Mesendoderm (in vitro differentiated cells): ENCODE measurements at places on chromosomes 1 and 21.

- peak; percentile 29 for DNase-seq
Measured at GRCh38 chr1:200693327-200693726, 23.6 kb upstream of the DDX59 start.

- no peak for DNase-seq
Measured at GRCh38 chr1:214664651-214665433, 61.8 kb downstream of the CENPF start.

GRCh38 chr21:33042812-33043211 lies 17.1 kb downstream of the OLIG2 start:
- no peak for DNase-seq

- no peak for DNase-seq
Measured at GRCh38 chr1:5661196-5662085, 330.8 kb downstream of the NPHP4 start.

DNA sequence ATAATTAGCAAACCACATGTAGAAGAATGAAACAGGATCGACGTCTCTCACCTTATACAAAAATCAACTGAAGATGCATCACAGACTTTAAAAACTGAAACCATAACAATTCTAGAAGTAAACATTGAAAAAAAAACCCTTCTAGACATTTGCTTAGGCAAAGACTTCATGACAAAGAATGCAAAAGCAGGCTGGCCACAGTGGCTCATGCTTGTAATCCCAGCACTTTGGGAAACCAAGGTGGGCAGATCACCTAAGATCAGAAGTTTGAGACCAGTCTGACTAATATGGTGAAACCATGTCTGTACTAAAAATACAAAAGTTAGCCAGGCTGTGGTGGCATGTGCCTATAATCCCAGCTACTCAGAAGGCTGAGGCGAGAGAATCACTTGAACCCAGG lies 1351.7 kb downstream of the MRPL39 start:
- DNase-seq, result no peak

- no peak for DNase-seq
Measured at GRCh38 chr1:1490633-1491230, 19.2 kb downstream of the ATAD3B start.

DNA sequence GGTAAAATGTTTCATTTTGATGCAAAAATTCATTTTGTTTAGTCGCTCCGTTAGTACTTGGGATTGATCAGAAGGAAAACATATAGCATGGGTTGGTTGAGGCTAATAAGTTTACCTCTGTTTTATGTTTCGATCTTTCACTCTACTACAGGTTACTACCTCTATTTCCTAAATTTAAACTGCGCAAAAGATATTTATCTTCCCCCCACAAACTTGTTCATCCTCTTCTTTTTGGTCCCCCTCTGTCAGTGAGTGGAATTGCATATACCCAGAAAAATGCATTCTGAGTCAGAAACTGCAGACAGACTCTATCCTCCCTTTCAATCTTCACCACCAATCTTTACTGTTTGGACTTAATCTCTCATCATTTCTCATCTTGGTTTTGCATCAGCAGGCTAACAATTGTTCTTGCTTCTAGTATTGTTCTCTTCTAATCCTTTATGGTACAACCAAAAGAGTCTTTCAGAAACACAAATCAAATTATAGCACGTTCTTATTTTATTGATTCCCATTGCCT lies 316.0 kb upstream of the ADGRL4 start:
- no peak for DNase-seq

- no peak for DNase-seq
Measured at GRCh38 chr1:174405219-174405618, 42.5 kb upstream of the GPR52 start.

- DNase-seq, result no peak
Measured at GRCh38 chr1:9031484-9032259, 5.4 kb upstream of the SLC2A7 start.

GRCh38 chr1:4461726-4462290 lies 192.6 kb upstream of the AJAP1 start:
- no peak for DNase-seq

DNA sequence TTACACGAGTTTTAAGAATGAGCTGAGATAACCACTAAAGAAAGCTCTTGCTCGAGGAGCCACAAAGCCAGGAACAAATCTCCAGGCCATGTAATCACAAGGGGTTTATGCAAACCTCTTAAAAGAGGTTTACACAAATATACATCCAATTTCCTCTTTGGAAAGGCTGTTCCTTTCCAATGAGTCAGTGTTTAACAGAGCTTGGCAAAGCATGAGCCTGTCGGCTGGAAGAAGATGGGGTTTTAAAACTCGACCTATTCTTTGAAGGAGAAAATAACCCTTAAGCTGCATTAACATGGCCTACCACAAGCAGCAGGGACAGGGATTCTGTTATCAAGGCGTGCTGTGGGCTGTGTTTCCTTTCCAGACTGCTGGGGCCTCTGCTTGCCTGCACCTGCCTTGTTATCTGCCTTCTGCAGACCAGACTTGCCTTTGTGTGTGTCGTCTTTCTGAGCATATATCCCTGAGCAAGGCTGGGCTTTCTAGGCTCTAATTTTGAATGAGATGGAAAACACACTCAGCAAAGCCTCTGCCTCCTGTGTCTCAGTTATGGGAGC lies 40.6 kb upstream of the CYP2J2 start:
- peak; percentile 34 for DNase-seq

DNA sequence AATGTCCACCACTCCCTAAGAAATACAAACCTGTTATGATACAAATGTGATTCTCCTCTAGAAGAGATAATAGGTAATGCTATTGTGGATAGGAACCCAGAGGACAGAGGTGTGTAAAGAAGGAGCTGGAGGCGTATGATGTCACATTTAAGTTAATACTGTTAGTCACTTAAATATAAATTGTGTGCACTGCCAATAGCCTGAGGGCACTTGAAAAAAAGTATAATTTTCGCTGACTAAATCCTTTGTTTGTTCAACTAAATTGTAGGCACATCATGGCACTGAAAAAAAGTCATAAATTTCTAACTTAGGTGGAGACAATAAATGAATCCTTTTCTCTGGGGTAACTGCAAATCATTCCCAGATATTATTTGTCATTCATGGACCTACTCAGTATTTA lies 4.4 kb downstream of the RCSD1 start:
- no peak for DNase-seq

- DNase-seq, result no peak
Measured at GRCh38 chr1:183891158-183891856, 86.4 kb downstream of the RGL1 start.

- DNase-seq, result peak; percentile 1
Measured at GRCh38 chr1:189499736-189500135, 977.9 kb downstream of the BRINP3 start.

- DNase-seq, result no peak
Measured at GRCh38 chr1:234355782-234356510, 17.3 kb upstream of the COA6 start.

- no peak for DNase-seq
Measured at GRCh38 chr1:219460896-219461815, 151.7 kb downstream of the ZC3H11B start.

- no peak for DNase-seq
Measured at GRCh38 chr1:197137322-197137721, 9.1 kb downstream of the ASPM start.

DNA sequence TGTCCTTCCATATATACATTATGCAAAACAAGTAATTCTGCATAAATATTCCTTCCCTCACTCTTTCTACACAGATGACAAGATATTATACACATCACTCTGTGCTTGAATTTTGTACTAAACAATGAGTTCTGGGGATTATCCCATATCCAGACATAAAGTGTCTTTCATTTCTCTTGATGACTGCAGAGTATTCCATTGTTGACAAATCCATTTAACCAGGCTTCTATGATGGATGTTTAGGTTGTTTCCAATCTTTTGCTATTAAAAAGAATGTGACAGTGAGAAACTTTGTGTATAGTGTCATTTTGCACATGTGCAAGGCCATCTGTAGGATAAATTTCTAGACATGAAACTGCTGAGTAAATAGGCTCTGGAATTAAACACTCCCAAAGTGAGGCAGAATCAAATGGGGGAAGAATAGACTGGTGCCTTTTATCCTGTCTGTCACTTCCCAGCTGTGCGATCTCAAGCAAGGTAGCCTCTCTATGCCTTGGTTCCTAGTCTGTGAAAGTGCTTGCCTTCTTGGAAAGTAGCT lies 29.9 kb upstream of the ATP2B4 start:
- DNase-seq, result no peak

DNA sequence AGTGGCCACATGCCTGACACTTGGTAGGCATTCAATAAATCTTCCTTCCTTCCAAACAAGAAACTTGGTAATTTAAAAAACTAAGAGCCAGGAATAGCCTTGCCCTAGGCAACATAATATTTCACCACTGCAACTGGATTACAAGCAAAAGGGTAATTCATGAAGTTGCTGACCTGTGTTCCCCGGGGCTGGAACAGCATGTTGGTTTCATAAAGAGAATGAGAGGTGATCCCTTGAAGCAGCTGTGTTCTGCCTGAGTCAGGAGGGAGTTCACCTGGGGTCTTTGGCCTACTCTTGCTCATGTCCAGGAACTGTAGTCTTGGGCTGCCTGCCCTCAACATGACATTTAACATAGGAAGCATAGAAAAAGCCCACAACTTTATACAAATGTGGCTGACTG lies 329.0 kb upstream of the DAB1 start:
- no peak for DNase-seq

DNA sequence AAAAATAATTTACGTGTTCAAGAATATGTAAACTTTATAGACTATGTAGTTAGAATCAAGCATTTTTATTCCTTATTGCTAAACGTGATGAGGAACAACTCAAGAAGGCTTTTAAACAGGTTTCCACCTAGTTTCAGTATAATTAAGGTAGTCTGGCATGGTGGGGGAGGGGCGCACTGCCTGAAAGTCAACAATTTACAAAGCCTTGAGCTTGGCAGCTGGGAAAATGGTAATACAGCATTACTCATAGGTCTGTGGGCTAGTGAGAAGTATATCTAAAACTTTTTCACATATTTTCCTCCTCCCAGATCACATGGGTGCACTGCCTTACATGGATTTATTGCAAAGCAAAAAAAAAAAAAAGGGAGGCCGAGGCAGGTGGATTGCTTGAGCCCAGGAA lies 75.2 kb downstream of the EVI5 start:
- peak; percentile 45 for DNase-seq

DNA sequence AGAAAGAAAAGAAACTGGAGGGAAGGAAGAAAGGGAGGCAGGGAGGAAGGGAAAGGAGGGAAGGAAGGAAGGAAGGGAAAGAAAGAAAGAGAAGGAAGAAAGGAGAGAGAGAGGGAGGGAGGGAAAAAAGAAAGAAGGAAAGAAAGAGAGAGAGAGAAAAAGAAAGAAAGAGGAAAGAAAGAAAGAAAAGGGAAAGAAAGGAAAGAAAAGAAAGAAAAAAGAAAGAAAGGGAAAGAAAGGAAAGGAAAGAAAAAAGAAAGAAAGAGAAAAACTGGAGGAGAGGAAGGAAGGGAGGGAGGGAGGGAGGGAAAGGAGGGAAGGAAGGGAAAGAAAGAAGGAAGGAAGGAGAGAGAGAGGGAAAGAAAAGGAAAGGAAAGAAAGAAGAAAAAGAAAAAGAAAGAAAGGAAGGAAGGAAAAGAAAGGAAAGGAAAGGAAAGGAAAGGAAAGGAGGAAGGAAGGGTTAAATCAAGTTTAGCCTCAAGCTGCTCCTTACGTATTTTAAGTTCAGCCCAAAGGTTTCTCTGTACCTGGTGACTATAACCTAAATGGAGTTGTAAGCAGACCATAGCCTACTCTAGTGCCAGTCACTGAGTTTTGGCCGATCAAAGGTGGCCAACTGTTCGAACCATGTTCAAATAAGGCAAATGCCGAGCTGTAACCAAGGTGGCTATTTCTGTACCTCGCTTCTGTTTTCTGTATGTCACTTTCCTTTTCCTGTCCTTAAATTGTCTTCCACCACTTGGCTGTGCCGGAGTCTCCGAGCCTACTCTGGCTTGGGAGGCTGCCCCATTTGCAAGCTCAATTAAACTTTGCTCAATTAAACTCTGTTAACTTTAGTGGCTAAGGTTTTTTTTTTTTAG lies 37.8 kb upstream of the TMPRSS2 start:
- no peak for DNase-seq

GRCh38 chr1:213326281-213327016 lies 275.4 kb downstream of the RPS6KC1 start:
- no peak for DNase-seq

- DNase-seq, result no peak
Measured at GRCh38 chr1:56034222-56034621, 545.1 kb downstream of the PLPP3 start.

- no peak for DNase-seq
Measured at GRCh38 chr1:46064708-46065107, 67.7 kb downstream of the PIK3R3 start.

GRCh38 chr1:199867601-199868000 lies 159.9 kb upstream of the NR5A2 start:
- DNase-seq, result peak; percentile 21

DNA sequence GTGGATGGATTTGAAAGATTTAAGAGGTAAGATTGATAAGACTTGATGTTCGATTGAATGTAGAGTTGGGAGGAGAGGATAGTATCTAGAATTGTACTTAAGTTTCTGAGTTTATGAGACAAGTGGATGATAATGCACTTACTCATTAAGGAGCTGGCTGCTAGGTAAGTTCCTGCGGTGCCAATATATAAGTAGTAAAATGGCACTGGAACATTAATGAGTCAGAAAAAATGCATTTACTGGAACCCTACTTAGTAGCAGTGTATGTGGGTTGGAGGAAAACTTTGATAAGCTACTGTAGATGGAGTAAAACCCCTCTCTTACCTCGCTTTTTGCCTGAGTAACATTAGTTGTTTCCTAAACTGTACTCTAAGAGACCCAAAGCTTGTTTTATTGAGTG lies 68.2 kb downstream of the ZFYVE9 start:
- DNase-seq, result no peak

DNA sequence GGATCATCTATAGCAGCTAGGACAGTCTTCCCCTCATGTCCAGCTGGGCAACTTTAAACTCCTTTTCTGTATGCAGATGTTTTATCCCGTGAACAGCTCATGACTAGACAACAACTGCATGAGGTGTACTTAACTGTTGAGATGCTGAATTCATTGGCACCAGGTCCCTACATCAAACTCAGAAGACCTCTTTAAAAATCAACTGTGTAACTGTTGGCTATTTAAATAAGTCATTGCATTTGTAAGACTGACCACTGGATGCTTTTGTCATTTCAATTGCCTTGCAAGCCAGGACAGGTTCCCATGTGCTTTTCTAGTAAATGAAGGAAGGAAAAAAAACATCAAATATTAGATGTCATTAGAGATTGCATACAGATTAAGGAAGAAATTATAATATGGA lies 28.3 kb upstream of the GORAB start:
- no peak for DNase-seq

DNA sequence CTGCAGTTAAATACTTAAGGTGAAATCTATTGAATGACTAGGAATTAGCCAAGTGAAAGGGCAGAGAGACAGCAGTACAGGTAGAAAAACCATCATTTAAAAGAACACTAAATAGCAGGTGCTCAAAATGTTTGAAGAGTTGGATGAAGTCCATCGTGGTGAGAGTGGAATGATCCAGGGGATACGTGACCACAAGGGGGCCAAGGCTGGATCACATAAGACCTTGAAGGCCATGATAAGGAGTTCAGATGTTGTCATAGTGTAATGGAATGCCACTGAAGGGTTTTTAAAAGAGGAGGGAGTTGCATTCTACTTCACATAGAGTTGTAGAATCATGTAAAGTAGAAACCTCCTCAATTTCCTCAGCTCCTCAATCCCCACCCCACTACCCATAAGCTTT lies 34.8 kb upstream of the HOOK1 start:
- peak; percentile 62 for DNase-seq

- DNase-seq, result peak; percentile 53
Measured at GRCh38 chr21:18744840-18745239, 341.3 kb upstream of the TMPRSS15 start.
